ENCODE measurements at places on chromosomes 4 and X.

DNA sequence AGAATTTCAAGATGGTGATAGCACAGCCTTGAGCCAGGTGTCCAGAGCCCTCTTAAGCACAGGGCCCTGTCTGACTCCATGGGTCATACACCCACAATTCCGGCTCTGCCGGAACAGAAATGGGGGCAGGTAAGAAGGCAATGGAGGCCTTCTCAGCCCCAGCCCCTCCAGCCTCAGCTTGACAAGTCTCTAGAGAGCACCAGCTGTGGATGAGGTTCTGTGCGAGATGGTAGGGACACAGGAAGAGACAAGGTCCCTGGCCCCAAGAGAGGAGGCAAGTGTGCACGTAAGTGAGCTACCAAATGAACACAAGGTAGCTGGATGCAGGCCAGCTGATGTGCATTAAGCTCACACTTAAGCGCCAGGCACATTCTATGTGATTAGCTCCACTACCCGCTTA is 2.4 kb upstream of the PRRG3 start:
- peak; percentile 42 for DNase-seq

DNA sequence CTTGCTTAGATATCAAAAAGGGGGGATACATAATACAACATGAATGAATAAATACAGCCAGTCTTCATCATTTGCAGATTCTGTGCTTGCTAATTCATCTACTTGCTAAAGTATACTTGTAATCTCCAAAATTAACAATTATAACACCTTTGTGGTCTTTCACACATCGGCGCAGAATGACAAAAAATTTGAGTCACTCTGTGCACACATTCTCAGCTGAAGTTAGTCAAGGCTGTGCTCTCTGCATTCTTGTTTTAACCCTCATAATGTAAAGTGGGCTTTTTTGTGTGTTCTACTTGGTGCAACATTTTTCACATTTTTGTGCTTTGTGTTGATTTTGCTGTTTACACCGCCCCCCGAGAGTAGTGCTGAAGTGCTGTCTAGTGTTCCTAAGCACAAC is 65.8 kb upstream of the GPRIN3 start:
- no peak for DNase-seq

GRCh38 chr4:179307297-179308136 is 1865.3 kb upstream of the AGA start:
- DNase-seq = no peak

- no peak for DNase-seq
Observed at GRCh38 chr4:55947254-55947882, 1.4 kb upstream of the CEP135 start.

DNA sequence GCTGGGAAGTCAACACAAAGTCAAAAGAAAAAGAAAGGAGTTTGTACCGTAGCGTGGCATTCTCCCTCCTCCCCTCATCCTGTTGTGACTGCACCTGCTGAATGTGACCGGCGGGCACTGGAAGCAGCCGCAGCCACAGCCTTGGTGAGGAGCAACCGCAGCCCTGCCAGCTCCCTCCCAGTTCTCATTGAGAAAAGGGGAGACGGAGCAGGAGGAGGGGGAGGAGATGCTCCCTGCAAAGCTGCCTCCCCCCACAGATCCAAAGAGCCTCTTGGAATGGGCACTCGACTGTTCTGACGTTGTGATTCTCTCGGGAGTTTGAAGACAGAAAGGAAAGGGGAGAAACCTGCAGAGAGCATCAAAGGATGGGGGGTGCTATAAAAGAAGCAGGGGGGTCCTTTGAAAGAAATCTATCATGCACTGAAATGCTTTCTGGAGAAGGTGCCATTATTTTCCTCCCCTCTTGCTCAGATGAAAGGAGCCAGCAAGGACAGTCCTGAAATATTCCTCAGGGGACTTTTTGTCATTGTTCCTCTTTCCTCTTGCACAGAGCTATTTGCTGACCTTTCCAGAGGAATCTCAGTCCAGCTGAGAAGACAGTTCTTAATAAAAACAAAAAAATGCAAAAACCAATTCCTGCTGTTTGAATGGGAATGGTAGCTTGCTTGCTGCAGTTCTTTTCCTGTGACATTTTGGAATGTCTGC is 429.7 kb downstream of the MAPK10 start:
- no peak for DNase-seq

Data from sciatic nerve (tissue), 2 donors.